ENCODE measurements at places on chromosomes 6 and 20.

DNA sequence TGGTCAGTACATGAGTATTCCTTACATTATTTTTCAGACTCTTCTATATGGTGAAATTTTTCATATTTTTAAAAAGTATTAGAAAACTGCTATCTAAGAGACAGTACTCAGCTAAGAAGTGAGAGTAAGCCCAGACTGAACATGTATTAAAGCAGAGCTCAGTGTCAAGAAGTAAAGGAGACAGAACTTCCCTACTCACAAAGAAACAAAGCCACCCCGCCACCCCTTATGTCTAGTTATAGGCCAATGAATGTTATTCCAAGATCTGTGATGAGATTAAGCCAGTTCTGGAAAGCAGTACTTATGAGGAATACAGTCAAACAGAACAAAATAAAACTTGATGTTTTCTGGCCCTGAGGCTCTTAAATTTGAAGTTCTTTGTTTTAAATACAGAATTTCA is 114.5 kb downstream of the RNGTT start:
- DNase-seq = no peak

DNA sequence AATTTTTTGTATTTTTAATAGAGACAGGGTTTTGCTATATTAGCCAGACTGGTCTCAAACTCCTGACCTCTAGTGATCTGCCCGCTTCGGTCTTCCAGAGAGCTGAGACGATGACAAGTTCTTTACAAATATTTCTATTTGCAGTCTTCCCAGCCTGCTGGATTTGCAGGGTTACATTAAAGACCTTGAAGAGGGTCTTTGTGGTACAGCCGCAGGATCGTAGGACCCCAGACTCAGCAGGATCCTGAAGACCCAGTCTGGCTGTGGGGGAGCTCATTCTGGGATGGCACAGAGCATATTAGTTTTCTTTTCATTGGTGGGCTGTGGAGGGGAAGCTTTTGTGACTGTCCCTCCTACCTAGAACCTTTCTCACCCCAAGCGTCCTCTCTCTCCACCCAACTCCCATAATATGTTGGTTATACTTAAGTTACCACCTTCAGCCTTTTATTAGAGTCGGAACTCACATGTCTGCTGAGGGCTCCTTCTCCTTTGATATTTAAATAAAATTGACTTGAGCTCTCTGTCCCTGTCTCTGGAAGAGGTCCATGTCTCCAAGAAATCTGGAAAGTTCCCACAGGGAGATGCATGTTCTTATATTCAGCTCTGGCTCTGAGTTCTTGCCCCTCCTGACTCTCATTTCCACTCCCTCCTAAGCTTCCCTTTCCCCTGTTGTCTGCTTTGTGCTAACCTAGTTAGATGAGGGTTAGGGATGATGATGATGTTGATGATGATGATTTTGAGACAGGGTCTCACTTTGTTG is 72.0 kb downstream of the TIAM2 start:
- DNase-seq = no peak

- DNase-seq = no peak
These were observed 42.6 kb downstream of the RAB44 start for GRCh38 chr6:36739947-36740817.

DNA sequence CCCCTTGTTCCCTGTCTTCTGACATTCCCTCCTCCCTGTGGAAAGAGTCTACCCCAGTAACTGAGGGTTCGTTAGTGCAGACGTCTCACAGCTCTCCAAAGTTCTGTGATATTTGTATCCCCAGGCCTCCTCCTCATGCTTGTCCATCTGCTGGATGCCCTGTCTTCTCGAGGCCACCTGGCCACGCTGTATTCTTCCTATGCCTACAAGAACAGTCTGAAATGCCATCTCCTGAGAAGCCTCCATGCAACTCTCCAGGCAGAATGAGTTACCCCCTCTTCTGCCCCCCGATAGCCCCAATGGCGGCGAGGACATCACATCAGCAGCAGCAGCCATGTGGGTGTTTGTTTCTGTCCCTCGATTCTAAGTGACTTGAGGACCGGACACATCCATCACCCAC is 9.3 kb downstream of the ULBP2 start:
- no peak for DNase-seq

- DNase-seq = no peak
These were observed 113.7 kb upstream of the DTNBP1 start for GRCh38 chr6:15776458-15776980.

GRCh38 chr6:72811971-72812421 is 190.1 kb downstream of the KCNQ5 start:
- no peak for DNase-seq

DNA sequence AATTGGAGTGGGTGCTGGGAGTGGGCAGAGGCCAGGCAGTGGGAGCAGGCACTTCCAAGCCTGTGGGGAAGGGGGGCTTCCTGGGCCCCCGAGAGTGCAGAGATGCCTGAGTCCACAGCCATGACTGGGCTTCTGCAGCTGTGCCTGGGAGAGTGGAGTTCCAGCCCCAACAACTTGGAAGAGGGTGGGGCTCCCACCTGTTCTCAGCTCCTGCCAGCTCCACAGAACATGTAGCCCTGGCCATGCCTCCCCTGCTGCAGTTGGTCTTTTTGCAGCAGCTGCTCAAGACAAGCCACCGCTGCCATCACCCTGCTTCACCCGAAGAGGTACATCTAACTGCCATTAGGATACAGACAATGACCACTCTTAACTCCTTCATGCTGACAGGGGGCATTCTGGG is 1092.3 kb downstream of the KHDRBS2 start:
- DNase-seq = no peak

- DNase-seq = no peak
These were observed 11.6 kb downstream of the AURKA start for GRCh38 chr20:56380375-56380774.

DNA sequence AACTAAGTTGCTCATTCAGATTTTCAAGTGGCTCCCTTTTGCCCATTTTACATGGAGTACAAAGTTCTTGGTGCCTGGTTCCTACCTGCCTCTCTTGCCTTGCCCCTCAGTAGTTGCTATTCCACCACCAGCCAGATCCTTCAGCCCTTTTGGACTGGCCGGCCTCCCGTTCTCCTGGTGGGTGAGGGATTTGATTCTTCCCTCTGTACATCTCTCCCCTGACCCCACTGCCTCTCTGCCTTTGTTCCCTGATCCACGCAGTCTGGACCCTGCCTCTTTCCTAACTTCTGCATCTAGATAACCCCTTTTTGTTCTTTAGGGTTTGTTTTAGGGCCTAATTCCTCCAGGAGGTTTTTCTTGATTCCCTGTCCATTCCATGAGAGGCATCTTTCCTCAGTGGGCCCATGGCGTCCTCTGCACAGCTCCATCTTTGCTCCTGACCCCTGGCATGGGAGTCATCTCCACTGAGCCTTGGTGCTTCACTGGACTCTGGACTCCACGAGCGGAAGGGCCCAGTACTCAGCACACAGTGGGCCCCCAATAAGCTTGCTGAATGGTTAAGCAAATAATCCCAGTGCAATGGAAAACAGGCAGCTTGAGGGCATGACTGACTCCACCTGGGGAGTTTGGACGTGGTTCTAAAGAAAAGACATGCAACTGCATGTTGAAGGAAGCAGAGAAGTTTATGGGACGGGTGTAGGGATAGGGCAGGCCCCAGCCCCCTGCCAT is 309.3 kb upstream of the SUPT3H start:
- DNase-seq = no peak

- DNase-seq = no peak
These were observed 101.5 kb downstream of the RNF144B start for GRCh38 chr6:18488526-18489270.

- no peak for DNase-seq
These were observed 39.5 kb upstream of the LAMP5 start for GRCh38 chr20:9474835-9475415.

DNA sequence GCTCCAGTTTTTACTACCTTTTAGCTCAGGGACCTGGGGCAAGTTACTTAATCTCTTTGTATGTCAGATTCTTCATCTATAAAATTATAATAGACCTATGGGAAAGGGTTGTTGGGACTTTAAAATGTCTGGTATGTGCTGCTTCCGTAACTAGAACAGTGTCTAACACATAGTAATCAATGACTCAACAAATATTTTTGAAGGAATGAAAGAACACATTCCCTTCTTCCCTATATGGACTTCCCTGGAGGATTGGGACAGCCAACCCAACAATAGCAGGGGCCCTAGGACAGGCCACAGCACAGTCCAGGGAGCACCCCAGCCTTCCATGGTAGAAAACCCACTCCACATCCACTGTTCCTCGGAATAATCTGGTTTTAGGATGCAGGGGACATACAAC is 50.7 kb upstream of the TPD52L1 start:
- DNase-seq = no peak

DNA sequence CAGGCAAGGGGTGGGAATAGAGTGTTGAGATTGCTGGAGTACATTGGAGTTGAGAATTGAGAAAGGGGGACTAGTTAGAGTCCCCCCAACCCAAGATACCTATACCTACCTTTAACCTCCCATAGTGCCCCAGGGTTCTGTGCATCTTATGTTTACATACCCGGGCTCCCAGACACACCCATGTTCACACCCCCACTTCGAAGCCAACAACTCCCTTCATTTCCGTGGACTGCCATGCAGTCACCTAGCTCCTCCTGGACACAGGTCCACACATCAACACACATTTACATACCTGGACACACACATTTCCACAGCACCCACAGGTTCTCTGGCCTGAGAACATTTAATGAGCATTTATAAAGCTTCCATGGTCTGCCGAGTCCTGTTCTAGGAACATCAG is 5.1 kb downstream of the TMEM63B start:
- DNase-seq = no peak

DNA sequence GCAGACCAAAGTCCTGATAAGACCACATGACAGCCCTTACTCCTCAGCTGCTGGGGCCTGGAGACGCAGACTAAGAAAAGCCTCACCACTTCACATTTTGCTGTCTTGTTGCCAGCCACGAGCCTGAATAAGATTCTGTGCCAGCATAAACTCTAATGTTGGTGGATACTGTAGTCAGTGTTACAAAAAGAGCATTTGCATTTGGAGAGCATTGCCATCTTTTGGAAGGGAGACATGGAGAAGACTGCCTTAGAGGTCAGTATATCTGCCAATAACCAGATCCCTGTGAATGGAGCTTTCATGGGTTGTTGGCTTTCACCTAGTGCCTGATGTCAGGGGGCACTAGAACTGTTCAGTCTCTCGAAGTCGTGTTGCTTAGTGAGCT is 315.2 kb downstream of the ZFAND3 start:
- no peak for DNase-seq

- peak; percentile 84 for DNase-seq
These were observed 9.5 kb upstream of the AHCY start for GRCh38 chr20:34312544-34313217.

DNA sequence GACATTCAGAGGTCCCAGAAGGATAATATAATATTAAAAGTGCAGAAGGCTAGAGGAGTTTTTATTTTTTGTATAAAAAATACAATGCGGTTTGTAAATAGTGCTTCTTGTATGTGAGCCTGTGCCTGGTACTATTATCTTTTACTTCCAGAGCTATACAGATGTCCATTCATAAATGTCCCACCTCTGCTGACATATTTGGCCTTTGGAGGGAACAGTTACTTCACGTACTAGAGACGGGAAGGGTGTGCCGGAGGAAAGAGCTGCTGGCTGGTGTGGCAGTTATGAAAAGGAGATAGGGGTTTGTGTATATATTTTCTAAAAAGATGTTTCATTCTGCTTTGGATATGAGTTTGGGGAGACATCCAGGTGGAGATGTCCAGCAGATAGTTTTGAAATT is 8.8 kb downstream of the CD109 start:
- DNase-seq = no peak

GRCh38 chr6:14734416-14735340 is 511.2 kb upstream of the JARID2 start:
- peak; percentile 89 for DNase-seq

- DNase-seq = no peak
These were observed 404.1 kb upstream of the PLCB4 start for GRCh38 chr20:8664778-8665177.

DNA sequence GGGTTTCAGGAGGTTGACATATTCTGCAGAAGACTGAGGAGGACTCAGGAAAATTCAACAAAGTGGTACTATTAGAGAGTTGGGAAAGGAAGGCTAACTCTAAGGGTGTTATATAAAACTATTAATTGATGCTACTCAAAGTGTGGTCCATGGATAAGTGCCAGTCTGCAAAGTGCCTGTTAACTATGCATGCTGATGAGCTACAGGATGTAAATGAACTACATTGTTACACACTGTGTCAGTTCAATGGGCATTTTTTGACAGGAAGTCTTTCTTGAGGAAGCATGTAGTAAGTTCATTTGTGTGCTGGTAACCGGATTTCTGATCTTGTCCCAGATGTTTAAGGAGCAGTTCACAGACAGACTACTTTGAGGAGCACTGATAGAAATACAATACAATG is 75.6 kb downstream of the KLHL32 start:
- no peak for DNase-seq

DNA sequence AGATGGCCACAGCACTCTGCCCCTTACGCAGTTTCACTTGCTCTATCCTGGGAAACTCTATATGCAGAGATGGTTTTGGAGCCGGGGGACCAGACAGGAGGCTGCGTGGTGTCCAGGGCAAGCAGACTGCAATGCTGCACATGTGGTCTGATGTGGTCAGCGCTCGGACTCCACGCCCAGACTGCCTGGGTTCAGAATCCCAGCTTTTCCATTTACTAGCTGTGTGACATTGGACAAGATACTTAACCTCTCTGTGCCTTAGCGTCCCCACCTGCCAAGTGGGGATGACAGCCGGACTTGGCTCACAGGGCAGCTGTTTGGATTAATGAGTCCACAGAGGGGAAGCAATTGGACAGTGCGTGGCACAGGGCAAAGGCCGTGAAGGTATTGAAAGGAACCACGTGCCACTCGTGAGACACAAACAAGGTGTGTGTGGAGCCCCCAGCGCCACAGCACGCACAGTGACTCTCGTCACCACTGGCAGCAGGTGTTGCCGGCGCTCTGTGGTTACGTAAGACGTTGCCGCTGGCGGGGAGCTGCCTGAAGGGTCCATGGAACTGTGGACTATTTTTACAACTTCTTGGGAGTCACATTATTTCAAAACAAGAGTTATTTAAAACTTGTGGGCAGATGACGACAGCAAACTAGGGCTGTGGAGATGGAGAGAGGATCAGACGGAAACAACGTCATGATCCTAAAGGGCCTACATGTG is 201.4 kb downstream of the PREX1 start:
- DNase-seq = no peak

GRCh38 chr6:5674141-5674540 is 332.6 kb downstream of the NRN1 start:
- no peak for DNase-seq

- DNase-seq = no peak
These were observed 1.1 kb upstream of the GRM1 start for GRCh38 chr6:146027586-146028251.

DNA sequence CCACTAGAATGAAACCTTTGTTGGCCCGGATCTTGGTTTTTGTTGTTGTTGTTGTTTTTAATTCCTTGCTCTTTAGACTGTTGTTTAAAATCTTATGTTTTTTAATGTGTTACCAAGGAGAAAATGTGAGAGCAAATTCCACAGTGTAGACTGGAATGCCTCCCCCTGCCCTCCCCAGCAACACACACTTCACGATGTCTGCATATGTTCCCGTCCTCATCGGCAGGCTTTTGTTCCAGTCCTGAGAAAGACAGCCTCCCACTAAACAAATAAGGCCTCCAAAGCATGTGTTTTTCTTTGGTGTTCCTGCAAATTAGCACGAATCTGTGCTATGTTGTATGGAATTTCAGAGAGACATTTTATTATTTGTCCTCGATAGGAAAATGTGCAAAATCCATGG is 263.3 kb upstream of the QKI start:
- DNase-seq = no peak

- DNase-seq = no peak
These were observed 496.3 kb upstream of the MAP3K7 start for GRCh38 chr6:91083211-91083610.

GRCh38 chr6:5058254-5058653 is 26.9 kb upstream of the PPP1R3G start:
- DNase-seq = no peak

- DNase-seq = peak; percentile 88
These were observed 824 bp upstream of the TBCC start for GRCh38 chr6:42746463-42747391.
